Cardiac muscle cell (in vitro differentiated cells and primary cell): ENCODE measurements at places on chromosomes 6 and 20. TPM values are rescaled to one million over a fixed set of nuclear protein-coding genes. Genes with fewer than 3 reads are reported as not detected.

The TRIM38 gene
- total RNA-seq: 0.11 and 0.12 TPM in 2 replicates

The TGM3 gene
- 0.11 TPM in 1 of 2 replicates, not detected in the other for total RNA-seq

The NNAT gene
- total RNA-seq: 3.6 and 4.2 TPM in 2 replicates

The HMGA1 gene
- total RNA-seq: 505 and 639 TPM in 2 replicates

The ZSCAN26 gene
- 23.7 and 37.9 TPM in 2 replicates for total RNA-seq

The HLA-DQB2 gene
- not detected in 2 replicates for total RNA-seq

The OR2H2 gene
- not detected in 2 replicates for total RNA-seq

The HTR1E gene
- 0.39 TPM in 1 of 2 replicates, not detected in the other for total RNA-seq

The KCNG1 gene
- 72.0 and 129 TPM in 2 replicates for total RNA-seq

The KIAA1586 gene
- 8.9 and 15.9 TPM in 2 replicates for total RNA-seq

The ZC2HC1B gene
- not detected in 2 replicates for total RNA-seq

The EDN1 gene
- total RNA-seq: 0.32 and 0.86 TPM in 2 replicates

The MCHR2 gene
- not detected in 2 replicates for total RNA-seq

The CST4 gene
- total RNA-seq: not detected in 2 replicates

The GMNN gene
- total RNA-seq: 30.2 and 33.4 TPM in 2 replicates

The MMS22L gene
- 11.6 and 12.6 TPM in 2 replicates for total RNA-seq

The FOXF2 gene
- total RNA-seq: 0.09 TPM in 1 of 2 replicates, not detected in the other

The ZSCAN9 gene
- 18.6 and 21.8 TPM in 2 replicates for total RNA-seq

The CENPB gene
- total RNA-seq: 45.0 and 47.6 TPM in 2 replicates

The ELOVL2 gene
- 0.06 and 0.63 TPM in 2 replicates for total RNA-seq

The ZNF76 gene
- total RNA-seq: 26.3 and 46.2 TPM in 2 replicates

The HCRTR2 gene
- 0.21 TPM in 1 of 2 replicates, not detected in the other for total RNA-seq

The SMLR1 gene
- total RNA-seq: not detected in 2 replicates

The TCP11 gene
- 0.27 TPM in 1 of 2 replicates, not detected in the other for total RNA-seq

The LTA gene
- not detected in 2 replicates for total RNA-seq

The SRSF12 gene
- total RNA-seq: 4.1 and 5.1 TPM in 2 replicates

The ETV7 gene
- 0.14 TPM in 1 of 2 replicates, not detected in the other for total RNA-seq

The KIAA1755 gene
- total RNA-seq: not detected in 2 replicates

The MYO6 gene
- total RNA-seq: 8.7 and 17.9 TPM in 2 replicates

The NRSN2 gene
- 111 and 190 TPM in 2 replicates for total RNA-seq

The LY6G6D gene
- not detected in 2 replicates for total RNA-seq

The MAPK13 gene
- 1.7 and 2.3 TPM in 2 replicates for total RNA-seq

The SYCP2 gene
- 0.14 TPM in 1 of 2 replicates, not detected in the other for total RNA-seq

The DNAAF9 gene
- total RNA-seq: 14.1 and 16.9 TPM in 2 replicates

The POM121L2 gene
- 0.18 TPM in 1 of 2 replicates, not detected in the other for total RNA-seq

The STMND1 gene
- total RNA-seq: not detected in 2 replicates

The ADGRF5 gene
- total RNA-seq: 0.12 TPM in 1 of 2 replicates, not detected in the other

The CLPSL1 gene
- total RNA-seq: not detected in 2 replicates

The C6orf141 gene
- 0.54 TPM in 1 of 2 replicates, not detected in the other for total RNA-seq

The GJE1 gene
- total RNA-seq: not detected in 2 replicates

The ZSCAN16 gene
- total RNA-seq: 7.4 and 10.3 TPM in 2 replicates

The SAPCD1 gene
- 3.9 and 11.6 TPM in 2 replicates for total RNA-seq

The FOXC1 gene
- total RNA-seq: 3.4 and 6.2 TPM in 2 replicates

The HSPA12B gene
- 0.18 and 0.92 TPM in 2 replicates for total RNA-seq

The TFAP2C gene
- 0.21 and 0.46 TPM in 2 replicates for total RNA-seq

The RNF114 gene
- 158 and 269 TPM in 2 replicates for total RNA-seq

The IL17F gene
- not detected in 2 replicates for total RNA-seq

The OLIG3 gene
- total RNA-seq: not detected in 2 replicates

The KIAA0408 gene
- 0.07 and 0.27 TPM in 2 replicates for total RNA-seq

The ID1 gene
- total RNA-seq: 596 and 766 TPM in 2 replicates

The SESN1 gene
- 16.4 and 22.0 TPM in 2 replicates for total RNA-seq

The DOK5 gene
- total RNA-seq: 1.0 and 1.4 TPM in 2 replicates

The SOBP gene
- total RNA-seq: 24.0 and 30.8 TPM in 2 replicates
